ENCODE measurements at places on chromosomes 13 and 19.

DNA sequence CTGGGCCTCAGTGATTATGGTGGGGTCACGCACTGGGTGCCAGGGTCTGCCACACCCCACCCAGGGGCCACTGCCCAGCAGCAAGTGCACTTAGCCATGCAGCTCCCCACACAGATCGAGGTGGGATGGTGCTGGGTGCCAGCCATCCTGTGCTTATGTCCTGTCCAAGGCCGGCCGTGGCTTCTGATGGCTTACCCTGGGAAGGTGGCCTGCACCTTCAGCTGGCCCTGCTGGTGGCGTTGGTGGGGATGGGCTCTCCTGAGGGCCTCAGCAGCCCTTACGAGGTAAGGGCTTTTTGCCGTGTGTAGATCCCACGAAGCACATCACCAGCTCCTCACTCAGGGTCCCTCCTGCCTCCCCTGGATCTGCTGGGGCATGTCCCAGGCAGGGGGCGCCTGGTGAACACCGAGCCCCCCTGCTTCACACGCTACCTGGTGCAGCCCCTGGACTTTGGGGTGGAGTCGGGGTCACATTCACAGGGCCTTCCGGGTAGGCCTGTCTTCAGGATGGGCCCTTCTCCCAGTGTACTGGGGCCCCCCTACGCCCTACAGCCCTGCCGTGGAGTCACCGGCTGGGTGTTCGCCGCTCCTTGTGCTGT is 46.6 kb downstream of the CRTC1 start:
- DNase-seq, result no peak

DNA sequence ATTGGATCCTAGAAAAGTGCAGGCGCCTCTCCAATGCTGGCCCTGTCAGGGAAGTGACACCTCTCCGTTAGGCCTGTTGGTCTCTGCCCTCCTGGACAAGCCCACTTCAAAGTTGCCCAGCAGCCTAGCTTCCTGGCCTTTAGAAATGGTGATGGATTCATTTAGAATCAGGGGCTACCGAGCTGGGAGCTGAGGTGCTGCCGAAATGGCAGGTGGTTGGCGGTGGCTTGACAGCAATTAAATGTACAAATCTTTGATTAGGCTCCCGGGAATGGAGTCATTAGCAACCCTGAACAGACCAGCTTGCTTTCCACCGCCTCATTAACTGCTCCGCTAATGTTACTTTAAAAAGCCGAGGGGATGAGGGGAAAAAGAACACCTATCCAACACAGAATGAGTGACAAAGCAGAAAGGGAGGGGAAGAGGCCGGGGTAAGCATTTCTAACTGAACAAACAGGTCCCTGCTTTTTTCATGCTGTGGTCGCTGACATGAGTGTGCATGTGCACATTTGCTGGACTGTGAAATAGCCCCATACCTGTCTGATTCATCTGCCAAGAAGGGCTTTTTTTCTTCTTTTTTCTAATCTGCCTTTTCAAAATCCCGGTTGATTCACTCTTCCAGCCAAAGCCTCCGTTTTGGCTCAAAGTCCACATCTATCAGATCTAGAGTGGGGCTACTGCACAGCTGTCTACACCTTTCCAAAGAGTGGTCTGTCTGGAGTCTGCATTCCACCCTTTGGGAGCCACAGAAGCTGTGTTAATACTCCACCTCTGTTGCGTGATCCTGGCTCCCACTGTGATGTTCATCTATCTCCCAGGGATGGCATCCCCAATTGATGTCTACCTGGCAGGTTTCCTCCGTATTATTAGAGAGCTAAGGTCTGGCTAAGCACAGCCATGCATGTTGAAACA is 431.9 kb downstream of the COG6 start:
- DNase-seq, result no peak

DNA sequence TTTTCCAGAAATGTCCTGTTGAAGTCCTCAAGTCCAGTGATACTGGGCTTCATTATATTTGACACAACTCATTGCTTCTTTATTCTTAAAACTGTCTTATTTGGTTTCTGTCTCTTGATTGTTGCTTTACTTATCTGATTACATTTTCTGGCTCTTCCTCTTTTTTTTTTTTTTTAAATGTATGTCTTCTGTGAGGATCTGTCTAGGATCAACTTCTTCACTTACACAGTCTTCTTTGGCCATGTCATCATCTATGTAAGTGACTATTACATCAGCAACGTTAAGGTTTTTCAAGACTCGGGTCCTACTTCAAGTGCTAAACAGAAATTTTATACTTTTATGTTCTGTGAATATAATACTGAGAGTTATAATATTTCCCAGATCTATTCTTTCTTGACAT is 162.1 kb downstream of the PDS5B start:
- DNase-seq, result no peak

DNA sequence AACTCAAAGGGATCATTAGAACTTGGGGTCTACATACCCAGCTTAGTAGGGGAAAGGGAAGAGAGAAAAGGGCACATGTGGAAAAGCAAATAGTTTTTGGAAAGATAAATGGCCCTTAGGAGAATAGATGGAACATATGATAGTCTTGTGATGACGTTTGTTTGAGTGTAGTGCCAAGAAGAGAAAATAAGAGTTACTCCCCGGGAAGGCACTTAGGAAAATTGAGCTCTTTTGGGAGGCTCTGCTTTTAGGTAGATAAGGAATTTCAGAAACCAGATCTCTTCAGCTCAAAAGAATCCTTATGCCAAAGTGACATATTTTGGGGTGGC is 44.8 kb upstream of the SERTM1 start:
- no peak for DNase-seq

DNA sequence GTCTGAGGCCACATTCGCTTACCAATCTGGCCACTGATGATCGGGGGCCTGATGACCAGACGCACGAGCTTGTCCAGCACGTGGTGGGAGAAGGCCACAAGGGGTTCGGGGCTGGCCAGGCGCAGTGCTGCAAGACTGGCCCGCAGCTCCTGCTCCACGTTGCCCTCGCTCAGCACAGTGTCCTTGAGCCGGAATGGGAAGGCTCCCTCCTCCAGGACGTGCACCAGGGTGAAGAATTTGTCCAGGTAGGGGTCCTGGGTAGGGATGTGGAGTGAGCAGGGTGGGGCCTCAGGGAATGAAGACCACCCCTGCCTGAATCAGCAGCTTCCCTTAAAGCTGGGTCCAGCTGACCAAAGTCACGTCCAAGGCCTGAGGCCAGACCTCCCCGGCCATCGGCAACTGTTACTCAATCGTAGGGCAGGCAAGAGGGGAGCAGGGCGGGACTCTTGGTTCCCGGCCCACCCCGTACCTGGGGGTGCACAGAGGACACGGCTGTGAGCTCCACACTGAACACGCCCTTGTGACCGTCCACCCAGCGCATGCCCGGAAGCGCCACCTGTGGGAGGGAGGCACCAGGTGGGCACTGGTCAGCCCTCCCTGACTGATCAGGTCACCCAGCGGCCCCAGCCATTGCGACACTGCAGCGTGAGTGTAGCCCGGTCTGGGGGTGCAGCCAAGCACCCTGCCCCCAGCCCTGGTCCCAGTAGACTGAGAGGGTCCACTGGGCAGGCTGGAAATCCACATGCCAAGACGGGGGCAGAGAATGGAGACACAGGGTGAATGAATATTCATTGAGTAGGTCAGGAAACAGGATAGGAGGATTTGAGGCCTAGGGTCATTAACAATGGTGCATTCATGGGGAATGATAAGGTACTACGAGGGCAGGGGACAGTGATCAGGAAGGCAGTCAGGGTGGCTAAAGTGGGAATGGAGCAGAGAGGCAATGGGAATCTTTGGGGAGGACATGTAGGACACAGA is 2.8 kb upstream of the ANGPTL8 start:
- DNase-seq, result no peak

- no peak for DNase-seq
Measured at GRCh38 chr19:3096902-3097326, 2.8 kb downstream of the GNA11 start.

DNA sequence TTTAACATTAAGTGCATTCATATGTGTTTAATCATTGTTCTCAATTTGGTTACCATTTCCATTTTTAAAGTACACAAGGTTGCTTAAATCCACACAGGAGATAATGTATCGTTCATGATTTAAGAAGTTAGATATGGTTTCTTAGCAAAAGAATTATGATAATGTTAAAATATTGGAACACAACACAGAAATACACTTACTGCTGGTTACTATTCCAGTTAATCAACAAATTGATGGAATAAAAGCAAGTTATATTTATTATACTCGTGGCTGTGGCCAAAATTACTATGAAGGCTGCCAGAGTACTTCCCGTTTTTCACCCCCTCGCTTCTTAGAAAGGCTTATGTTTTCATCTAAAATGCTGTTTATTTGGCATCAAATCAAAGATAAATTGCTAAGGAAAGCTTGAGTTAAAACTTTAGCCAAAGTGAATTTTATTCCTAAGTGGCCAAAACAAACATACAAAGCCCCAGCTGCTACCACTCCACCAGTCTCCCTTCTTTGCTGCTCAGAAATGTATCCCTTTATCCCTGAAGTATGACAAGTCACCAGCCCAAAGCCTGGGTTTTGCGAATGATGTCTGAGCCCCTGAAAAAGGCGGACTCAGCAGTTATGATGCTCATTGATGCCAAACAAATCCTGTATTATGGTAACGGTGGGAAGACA is 27.7 kb downstream of the LCP1 start:
- no peak for DNase-seq

DNA sequence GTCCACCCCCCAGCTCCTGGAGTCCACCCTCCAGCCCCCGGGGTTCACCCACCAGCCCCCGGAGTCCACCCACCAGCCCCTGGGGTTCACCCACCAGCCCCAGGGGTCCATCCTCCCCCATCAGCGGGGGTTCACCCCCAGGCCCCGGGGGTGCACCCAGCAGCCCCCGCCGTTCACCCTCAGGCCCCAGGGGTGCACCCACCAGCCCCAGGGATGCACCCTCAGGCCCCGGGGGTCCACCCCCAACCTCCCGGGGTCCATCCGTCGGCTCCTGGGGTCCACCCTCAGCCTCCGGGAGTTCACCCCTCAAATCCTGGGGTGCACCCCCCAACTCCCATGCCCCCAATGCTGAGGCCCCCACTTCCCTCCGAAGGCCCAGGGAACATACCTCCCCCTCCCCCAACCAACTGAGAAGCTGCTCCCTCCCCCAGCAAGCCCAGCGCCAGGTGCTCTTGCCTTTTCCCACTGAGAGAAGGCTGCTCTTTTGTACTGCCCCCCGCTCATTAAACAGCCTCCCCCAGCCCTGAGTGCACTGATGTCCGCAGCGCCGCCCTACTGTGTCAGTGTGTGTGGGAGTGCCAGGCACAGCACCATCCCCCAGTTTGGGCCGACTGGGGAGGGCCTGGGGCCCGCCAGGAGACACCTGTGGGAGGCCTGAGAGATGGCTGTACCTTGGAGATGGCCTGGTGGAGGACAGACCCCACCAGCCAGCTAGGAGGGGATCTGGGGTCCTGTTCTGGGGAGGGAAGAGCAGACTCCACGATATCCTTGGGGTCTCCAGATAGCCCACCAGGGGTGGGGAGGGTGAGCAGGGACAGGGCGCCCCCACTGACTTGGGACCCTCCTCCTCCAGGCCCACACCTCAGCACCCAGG is 750 bp upstream of the AMH start:
- DNase-seq, result no peak

DNA sequence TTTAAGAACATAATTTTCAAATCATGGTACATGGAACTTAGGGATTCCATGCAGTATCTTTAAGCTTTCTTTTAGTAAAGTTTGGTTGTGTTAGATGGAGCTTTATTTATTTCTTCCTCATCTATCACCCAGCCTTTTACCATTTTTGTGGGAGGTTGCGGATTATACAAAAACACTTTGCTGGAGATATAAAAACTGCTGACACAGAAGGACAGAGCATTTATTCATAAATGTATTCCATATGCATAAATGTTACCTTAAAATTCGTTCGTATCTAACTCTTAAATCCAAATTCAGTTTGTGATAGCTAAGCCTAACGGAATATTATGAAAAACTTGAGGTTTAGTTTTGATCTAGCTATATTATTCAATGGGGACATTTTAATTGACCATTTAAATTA is 143.3 kb downstream of the TDRD3 start:
- no peak for DNase-seq

DNA sequence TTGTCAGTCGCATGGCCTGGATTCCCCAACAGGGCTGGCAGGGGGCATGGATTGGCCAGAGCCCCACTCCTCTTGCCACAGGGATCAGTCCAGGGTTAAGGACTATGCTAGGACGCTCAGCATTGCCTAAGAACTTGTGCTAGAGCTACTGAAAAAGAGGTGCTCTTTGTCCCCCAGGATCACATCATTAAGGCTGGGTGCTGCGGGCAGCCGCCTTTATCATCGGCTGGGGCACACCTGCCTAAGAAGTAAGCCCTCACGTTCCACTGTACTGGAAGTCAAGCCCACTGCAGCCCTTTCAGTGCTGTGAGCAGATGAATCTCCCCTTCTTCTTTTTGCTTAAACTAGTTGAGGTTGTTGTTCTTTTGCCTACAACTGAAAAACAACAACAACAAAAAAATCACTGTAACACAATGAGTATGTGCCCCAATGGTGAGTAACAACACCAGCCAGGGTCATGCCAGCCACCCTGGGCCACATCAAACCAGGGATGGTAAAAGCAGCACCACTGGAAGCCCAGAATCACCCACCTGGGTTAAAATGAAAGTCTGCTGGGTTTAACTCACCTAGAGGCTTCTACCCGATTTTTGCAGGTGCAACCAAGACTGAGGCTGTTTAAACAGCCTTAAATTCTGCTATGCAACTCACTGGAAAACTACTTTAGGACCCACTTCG is 20.6 kb downstream of the STK24 start:
- no peak for DNase-seq

DNA sequence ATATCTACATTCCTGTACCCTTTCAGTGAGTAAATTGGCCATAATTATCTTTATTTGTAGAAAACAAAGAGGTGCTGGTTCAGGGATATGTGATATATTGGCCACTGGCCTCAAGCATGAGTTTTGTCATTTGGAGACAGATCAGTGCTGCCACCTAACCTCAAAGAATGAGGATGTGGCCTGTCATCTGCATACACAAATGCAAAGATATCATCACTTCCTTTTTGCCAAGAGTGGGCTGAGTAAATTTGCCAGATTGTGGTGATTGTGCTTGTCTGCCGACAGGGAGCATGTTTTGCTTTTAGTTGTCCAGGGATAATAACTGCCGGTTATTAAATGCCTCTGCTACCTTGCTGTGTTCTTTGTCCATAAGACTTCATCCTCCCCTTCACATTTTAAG is 44.2 kb downstream of the WASF3 start:
- no peak for DNase-seq

DNA sequence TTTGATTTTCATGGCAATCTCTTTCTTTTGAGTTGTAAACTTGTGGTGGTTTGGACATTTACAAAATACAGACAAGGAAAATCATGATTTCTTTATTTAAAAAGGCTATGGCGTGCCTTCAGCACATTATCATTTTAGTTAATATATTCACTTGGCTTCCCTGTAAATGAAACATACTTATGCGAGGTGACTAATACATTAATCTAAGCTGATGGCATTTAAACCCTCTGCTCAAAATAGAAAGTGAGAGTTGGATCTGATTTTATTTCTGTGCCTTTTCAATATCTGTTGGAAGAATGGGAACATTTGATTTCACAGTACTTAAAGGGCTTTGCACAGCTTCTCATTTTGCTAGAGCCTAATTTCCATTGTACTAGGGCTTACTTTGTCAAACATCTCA is 289.8 kb downstream of the MTUS2 start:
- DNase-seq, result peak; percentile 16

- peak; percentile 1 for DNase-seq
Measured at GRCh38 chr19:41706741-41707501, 1.5 kb upstream of the CEACAM5 start.

Measured in globus pallidus (tissue), 1 donor.